CD8-positive, alpha-beta memory T cell (primary cell): ENCODE measurements at places on chromosomes 16 and 17. TPM values are rescaled to one million over a fixed set of nuclear protein-coding genes. Genes with fewer than 3 reads are reported as not detected.

AANAT gene
- total RNA-seq, result not detected

DNA sequence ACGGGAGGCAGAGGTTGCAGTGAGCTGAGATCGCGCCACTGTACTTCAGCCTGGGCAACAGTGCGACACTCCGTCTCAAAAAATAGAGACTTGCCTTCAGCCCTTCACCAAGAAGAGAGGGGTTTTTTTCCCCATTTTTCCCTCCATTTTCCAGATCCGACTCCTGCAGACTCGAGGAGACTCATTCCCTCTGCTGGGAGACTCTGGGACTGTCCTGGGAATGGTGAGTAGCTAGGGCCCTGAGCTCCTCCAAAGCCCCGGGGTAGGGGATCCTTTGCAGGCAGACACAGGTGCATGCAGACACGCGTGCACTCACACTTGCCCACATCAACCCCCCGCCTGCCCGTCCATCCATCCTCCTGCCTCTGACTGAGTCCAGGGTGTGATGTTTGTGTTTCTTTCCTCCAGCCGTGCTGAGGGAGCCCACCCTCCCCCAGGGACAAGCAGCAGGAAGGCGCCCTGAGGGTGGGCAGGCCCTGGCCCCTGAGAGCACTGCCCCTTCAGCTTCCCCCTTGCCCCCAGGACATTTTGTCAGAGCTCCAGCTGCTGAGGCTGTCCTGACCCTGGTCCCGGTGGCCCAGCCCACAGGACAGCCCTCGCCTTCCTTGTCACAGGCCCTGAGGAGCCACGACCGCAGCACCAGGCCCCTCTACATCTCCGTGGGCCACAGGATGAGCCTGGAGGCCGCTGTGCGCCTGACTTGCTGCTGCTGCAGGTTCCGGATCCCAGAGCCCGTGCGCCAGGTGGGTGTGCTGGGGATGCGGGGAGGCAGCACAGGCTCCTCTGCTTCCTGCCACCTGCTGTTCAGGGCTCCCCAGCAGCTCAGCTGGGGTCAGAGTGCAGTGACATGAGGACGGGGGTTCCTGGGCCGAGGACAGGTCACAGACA lies 10.2 kb downstream of the ENDOV start:
- H3K27me3 ChIP-seq, result no peaks in the 10 kb centered on the region
- peaks cover 9% of the 10 kb centered on the region for H3K4me1 ChIP-seq
- H3K27ac ChIP-seq, result no peak overlapping the region
- H3K36me3 ChIP-seq, result no peaks in the 10 kb centered on the region

DNAJA3 gene
- 104 TPM for total RNA-seq

DNA sequence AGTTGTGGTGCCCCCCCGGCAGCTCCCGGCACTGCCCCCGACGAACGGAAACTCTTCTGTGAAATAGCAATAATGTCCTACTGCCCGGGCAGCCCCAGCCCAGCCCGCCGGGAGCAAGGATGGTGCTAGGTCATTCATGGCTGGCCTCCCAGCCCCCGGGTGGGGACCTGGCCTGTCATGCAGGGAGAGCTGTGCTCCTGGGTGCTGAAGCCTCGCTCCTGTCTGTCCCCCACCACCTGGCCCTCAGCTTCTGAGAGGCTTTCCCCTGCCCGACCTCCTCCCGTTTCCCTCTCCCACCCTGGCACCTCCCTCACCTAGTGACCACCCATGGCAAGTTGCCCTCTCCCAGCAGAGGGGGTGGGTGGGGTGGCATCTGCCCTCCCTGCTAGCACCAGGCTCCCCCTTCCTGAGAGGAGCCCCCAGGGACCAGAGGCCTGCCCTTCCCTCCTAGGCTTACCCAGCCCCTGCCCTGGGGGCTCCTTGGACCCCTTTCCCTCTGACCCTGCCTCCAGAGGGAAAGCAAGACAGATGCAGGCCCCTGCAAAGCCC lies 13.5 kb downstream of the PAM16 start:
- H3K27ac ChIP-seq, result no peak overlapping the region
- DNase-seq, result no peak
- no peak overlapping the region for H3K4me3 ChIP-seq
- no peaks in the 10 kb centered on the region for H3K4me1 ChIP-seq
- H3K36me3 ChIP-seq, result no peaks in the 10 kb centered on the region
- H3K27me3 ChIP-seq, result no peaks in the 10 kb centered on the region

GRCh38 chr17:81871387-81872230 lies 472 bp upstream of the ARHGDIA start:
- peak; percentile 95 for DNase-seq
- peaks cover 21% of the 10 kb centered on the region for H3K36me3 ChIP-seq
- peak overlapping the region; percentile 90 for H3K4me3 ChIP-seq
- H3K27me3 ChIP-seq, result no peaks in the 10 kb centered on the region

- no peak for DNase-seq
- H3K27ac ChIP-seq, result no peak overlapping the region
Measured at GRCh38 chr17:57466521-57466920, 210.2 kb downstream of the MSI2 start.

CCL13 gene
- not detected for total RNA-seq

RNF112 gene
- total RNA-seq, result 0.22 TPM

GRCh38 chr16:55297062-55297909 lies 26.7 kb upstream of the IRX6 start:
- H3K27me3 ChIP-seq, result no peaks in the 10 kb centered on the region
- no peak overlapping the region for H3K27ac ChIP-seq
- DNase-seq, result no peak

- DNase-seq, result no peak
- no peak overlapping the region for H3K27ac ChIP-seq
- no peak overlapping the region for H3K4me3 ChIP-seq
- H3K27me3 ChIP-seq, result peaks cover 10% of the 10 kb centered on the region
- H3K4me1 ChIP-seq, result peaks cover 7% of the 10 kb centered on the region
Measured at GRCh38 chr17:76543826-76544545, 4.1 kb downstream of the PRCD start.

GRCh38 chr17:2215616-2216364 lies 87.8 kb downstream of the SMG6 start:
- H3K27me3 ChIP-seq, result no peaks in the 10 kb centered on the region
- H3K36me3 ChIP-seq, result peaks cover under 1% of the 10 kb centered on the region
- H3K4me1 ChIP-seq, result peaks cover 55% of the 10 kb centered on the region
- H3K27ac ChIP-seq, result peak overlapping the region; percentile 52

GRCh38 chr17:3207367-3207766 lies at the start of gene OR1A1:
OR1A1 (plus strand) TSS chr17:3207667; CDS start chr17:3215621, 7,954 bp downstream.
- no peaks in the 10 kb centered on the region for H3K4me1 ChIP-seq
- no peak within 1 kb of the TSS for H3K27ac ChIP-seq
- DNase-seq, result no peak
- no peaks in the 10 kb centered on the region for H3K27me3 ChIP-seq
- H3K36me3 ChIP-seq, result no peaks in the 10 kb centered on the region

SSTR5 gene
- total RNA-seq, result not detected

DNA sequence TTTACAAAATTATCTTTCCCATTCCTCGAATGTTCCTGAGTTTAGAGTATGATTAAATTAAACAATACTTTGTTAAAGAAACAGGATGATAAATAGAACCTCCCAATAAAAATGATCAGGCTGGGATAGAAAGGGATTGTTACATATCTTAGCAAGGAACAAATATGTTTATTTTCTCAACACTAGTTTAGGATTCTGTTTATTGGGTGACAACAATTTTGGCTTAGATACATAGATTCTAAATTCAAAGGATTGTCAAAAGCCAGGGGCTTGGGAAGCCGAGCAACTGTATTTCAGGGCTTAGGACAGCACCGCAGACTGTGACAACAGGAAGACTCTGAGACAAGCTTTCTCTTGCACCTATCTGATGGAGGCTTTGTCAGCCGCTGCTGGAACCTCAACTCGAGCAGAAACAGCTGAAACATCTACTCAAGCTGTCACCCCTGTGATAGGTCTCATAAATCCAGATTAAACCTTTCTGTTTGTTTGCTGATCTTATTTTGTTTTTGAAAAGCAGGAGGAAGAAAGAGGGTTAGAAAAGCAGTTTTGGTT lies 562.8 kb upstream of the ZFHX3 start:
- no peak overlapping the region for H3K4me3 ChIP-seq
- no peaks in the 10 kb centered on the region for H3K27me3 ChIP-seq
- no peak overlapping the region for H3K27ac ChIP-seq
- H3K4me1 ChIP-seq, result no peaks in the 10 kb centered on the region
- no peaks in the 10 kb centered on the region for H3K36me3 ChIP-seq
- DNase-seq, result no peak

DNA sequence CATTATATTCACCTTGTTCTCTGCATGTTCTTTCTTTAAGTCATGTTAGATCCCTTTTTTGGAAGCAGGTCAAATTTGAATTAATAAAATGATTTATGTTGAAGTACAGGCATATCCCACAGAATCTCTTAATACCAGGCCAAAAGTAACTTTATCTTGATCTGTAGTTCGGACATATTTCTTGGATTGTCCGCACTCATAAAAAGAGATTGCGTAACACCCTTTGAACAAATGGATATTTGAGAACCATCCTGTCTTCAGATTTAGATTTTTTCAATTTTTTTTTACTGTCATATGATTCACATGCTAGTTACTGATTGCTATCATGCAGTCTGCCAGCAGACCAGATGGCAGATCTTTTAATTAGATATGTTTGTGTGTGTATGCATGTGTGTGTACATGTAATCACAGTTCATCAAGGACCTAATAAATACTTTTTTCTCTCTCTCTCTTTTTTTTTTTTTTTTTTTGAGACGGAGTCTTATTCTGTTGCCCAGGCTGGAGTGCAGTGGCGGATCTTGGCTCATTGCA lies 352.6 kb downstream of the WWOX start:
- no peak overlapping the region for H3K4me3 ChIP-seq
- no peaks in the 10 kb centered on the region for H3K4me1 ChIP-seq
- H3K36me3 ChIP-seq, result no peaks in the 10 kb centered on the region
- DNase-seq, result no peak
- no peak overlapping the region for H3K27ac ChIP-seq

DNA sequence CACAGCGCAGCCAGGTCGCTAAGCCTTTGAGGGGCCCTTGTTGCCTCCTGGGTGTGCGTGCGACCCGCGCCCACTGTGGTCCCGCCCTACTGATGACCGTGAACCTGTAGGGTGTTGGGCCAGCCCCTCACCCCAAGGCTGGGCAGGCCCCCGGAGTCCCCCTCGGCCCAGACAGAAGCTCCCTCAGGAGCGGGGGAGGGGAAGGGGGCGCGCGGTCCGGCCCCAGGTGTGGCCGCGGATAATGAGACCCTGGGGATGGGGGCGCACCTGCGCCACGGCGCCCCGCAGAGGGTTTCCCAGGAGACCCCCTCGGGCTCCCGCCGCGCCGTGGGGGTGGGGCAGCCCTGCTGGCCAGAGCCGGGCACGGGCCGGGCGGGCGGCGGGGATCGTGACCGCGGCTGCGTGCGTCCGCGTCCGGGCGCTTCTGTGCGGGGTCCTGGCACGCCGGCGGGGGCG lies 358 bp upstream of the ARHGDIG start:
- peaks cover 14% of the 10 kb centered on the region for H3K27me3 ChIP-seq
- no peak overlapping the region for H3K27ac ChIP-seq
- H3K4me1 ChIP-seq, result peaks cover 10% of the 10 kb centered on the region

GRCh38 chr17:64160378-64160777 lies 30.4 kb upstream of the ERN1 start:
- no peaks in the 10 kb centered on the region for H3K4me1 ChIP-seq
- H3K4me3 ChIP-seq, result no peak overlapping the region
- no peak overlapping the region for H3K27ac ChIP-seq
- no peaks in the 10 kb centered on the region for H3K36me3 ChIP-seq
- no peaks in the 10 kb centered on the region for H3K27me3 ChIP-seq

- DNase-seq, result no peak
- H3K36me3 ChIP-seq, result no peaks in the 10 kb centered on the region
- no peaks in the 10 kb centered on the region for H3K27me3 ChIP-seq
- no peaks in the 10 kb centered on the region for H3K4me1 ChIP-seq
Measured at GRCh38 chr17:73343168-73343634, 31.4 kb upstream of the CDC42EP4 start.

GRCh38 chr16:70466805-70467076 lies 12.3 kb downstream of the FCSK start:
- H3K4me3 ChIP-seq, result no peak overlapping the region
- H3K27ac ChIP-seq, result no peak overlapping the region
- H3K36me3 ChIP-seq, result no peaks in the 10 kb centered on the region
- H3K4me1 ChIP-seq, result no peaks in the 10 kb centered on the region
- H3K27me3 ChIP-seq, result no peaks in the 10 kb centered on the region

CA5A gene
- not detected for total RNA-seq

PLEKHH3 gene
- total RNA-seq, result 0.70 TPM

DNA sequence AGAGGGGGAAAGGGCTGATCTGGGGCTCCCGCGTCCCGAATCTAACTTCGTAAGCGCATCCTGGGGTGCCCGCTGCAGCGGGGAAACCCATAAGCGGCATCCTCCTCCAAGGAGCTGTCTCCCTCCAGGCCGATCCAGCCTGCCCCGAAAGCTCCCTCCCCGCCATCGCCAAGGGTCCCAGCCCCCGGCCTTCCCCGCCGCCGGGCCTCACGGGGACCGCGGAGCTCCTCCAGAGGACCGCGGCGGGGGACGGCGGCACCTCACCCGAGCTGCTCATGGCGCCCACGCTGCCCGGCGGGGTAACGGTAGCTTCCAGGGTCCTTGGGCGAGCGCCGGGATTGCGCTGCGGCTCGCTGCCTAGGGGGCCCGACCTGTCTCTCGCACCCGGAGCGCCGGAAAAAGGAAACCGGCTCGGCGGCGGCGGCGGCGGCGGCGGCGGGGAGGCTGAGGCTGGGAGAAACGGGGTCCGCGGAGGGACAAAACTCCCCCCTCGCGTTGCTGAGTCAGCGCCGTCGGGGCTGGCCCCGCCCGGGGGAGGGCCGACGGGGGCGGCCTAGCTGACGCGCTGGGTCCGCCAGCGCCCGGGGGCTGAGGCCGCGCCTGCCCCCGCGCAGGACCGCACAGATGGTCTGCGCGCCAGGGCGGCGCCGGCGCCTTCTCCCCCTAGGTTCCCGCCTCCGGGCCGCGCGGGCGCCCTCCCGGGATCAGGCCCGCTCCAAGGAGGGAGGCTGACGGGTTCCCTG lies at the start of gene BLMH:
Gene BLMH, minus strand, starts transcription at position 402 of the 743 bp plus-strand sequence. Its CDS starts 125 bp downstream, at position 277.
- peak within 1 kb of the TSS; percentile 51 for H3K27ac ChIP-seq
- DNase-seq, result peak; percentile 73

ZNF646 gene
- 25.9 TPM for total RNA-seq

CMTM2 gene
- 0.24 TPM for total RNA-seq

DNA sequence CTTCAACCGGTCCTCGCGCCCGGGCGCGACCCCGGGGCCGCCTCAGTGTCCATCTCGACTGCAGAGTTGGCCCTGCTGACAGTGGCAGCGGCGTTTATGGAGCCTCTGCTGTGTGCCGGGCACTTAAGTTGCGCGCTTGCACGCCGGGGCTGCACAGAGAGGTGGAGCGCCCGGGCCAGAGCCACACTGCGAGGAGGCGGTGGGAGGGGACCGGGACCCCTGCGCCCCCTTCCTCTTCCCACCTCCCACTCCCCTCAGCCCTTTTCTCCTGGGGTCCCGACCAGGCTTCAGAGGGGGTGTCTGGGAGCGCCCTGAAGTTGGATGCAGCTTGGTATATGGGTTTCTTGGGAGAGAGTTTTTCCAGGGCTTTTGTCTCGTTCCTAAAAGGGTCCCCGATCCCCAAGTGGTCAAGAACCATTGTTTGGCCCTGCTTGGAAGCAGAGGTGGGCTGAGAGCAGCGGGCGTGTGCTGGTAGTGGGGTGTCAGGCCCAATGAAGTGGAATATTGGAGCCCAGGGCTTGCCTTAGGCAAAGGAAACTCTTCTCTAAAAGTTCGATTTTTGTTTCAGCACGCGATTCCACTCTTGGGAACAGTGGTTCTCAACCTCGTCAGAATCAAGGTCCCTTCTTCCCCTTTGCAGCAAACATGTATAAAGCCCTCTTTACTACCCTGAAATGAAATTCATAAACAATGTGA lies 605 bp downstream of the MRTFB start:
- no peaks in the 10 kb centered on the region for H3K36me3 ChIP-seq
- peak overlapping the region; percentile 53 for H3K27ac ChIP-seq
- DNase-seq, result no peak
- peak overlapping the region; percentile 61 for H3K4me3 ChIP-seq
- peaks cover 14% of the 10 kb centered on the region for H3K4me1 ChIP-seq
